Muscle of arm (tissue), 14 donors: ENCODE measurements at places on chromosomes 6 and 20. TPM values are rescaled to one million over a fixed set of nuclear protein-coding genes. Genes with fewer than 3 reads are reported as not detected.

Gene C20orf141
- polyA plus RNA-seq = not detected

Gene CFAP61
- polyA plus RNA-seq = 7.2 TPM

Gene GGTLC1
- polyA plus RNA-seq = not detected

Gene MLIP
- 61.5 TPM for polyA plus RNA-seq

Gene DDO
- polyA plus RNA-seq = 0.31 TPM

Gene DNAH8
- 2.7 TPM for polyA plus RNA-seq

Gene AIG1
- polyA plus RNA-seq = 26.3 TPM

Gene FOXQ1
- not detected for polyA plus RNA-seq

Gene PPIL6
- polyA plus RNA-seq = not detected

Gene SUMO4
- polyA plus RNA-seq = 1.2 TPM

GRCh38 chr20:60365064-60365666 is 406.9 kb downstream of the CDH26 start:
- no peak for DNase-seq

DNA sequence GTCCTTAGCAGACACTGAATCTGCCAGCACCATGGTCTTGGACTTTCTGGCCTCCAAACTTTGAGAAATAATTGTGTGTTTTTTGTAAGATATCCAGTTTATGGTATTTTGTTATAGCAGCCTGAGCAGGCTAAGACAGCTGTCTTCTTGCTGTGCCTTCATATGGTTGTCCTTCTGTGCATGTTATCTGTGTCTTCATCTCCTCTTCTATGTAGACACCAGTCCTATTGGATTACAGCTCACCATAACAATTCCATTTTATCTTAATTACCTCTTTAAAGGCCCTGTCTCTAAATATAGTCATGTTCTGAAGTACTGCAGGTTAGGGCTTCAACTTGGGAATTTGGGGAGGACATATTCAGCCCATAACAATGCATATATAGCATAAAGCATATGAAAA is 44.3 kb upstream of the REV3L start:
- DNase-seq = no peak

- DNase-seq = no peak
Measured at GRCh38 chr6:128558021-128558420, 37.6 kb upstream of the PTPRK start.

DNA sequence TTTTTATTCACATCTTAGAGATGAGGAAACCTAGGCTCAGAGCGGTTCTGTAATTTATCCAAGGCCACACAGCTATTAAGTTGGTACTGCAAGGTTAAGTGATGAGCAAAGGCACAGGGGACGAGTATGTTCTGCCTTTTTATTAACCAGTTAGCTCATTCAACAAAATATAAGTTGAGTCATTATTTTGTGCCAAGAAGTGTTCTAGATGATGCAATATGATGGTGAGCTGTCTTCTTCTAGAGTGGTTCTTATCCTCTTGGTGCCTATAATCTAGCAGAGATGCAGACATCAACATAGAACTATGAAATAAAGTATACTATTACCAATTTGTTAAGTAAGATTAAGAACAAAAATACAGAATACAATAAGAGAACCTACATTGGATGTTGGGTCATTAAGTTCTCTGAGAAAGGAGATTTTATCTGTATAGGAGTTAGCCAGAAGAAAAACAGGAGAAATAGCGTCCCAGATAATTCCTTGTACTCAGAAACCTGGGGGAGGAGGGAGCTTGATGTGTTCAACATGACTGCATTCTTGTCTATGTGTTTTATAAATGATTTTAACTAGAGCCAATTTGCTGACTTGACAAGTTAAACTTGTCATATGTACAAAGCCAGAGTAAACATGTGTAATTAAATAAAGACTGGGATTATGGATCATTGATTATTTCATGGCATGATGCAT is 122.3 kb downstream of the TBXT start:
- no peak for DNase-seq

DNA sequence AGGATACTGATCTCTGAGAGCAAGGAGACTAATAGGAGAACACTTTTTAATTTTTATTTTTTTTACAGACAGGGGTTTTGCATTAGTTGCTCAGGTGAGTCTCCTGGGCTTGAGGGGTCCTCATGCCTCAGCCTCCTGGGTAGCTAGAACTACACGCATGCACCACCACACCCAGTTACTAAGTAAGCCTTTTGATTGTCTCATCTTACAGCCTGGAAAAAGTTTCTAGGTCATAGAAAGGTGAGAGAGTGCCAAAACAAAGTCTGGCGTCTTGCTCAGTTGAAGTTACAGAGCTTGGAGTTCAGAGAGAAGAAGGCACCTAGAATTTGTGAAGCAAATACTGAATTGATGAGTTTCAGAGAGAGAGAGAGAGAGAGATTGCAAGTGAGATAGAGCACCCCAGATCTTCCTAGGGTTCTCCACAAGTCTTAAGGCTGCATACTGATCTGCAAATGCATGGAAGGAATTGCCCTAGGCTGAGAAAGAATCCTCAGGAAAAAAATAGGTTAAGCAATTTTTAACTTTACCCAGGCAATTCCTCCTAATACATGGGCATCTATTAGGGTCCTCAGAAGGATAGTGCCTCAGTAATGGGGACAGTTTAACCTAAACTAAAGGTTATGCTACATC is 37.6 kb upstream of the PHIP start:
- DNase-seq = no peak

- no peak for DNase-seq
Measured at GRCh38 chr20:57881466-57882385, 171.9 kb upstream of the PMEPA1 start.

- DNase-seq = no peak
Measured at GRCh38 chr20:47280668-47281067, 75.8 kb downstream of the ZMYND8 start.

DNA sequence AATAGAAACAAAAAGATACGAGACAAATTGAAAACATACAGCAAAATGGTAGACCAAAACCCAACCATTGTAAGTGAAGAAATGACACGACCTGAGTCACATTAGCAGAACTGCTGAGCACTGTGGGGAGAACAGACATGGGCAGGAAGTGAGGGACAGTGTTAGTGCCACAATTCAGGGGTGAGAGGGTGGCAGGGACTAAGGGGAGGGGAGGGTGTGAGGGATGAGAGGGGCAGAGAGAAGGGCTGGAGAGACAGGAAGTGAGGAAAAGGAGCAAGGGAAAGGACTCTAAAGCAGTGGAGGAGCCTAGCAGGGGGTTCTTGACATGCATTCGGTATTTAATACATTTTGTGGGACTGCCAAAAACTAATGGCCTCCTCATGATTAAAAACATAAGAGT is 45.0 kb upstream of the TRIM26 start:
- DNase-seq = no peak

DNA sequence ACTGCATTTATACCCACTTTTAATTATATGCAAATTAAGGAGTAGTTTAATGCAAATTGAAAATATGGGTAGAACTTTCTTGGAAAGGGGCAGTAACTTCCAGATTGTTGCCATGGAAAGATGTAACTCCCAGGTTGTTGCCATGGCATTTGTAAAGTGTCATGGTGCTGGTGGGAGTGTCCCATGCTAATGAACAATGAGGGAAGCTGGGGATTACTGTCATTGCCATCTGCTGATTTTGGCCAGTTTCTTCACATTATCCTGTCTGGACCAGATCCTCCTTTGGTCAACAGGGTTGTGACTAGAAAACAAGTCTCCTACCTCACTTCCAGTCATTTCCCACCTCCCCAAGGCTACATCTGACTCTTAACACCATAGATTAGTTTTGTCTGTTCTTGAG is 45.4 kb upstream of the FERMT1 start:
- DNase-seq = no peak

DNA sequence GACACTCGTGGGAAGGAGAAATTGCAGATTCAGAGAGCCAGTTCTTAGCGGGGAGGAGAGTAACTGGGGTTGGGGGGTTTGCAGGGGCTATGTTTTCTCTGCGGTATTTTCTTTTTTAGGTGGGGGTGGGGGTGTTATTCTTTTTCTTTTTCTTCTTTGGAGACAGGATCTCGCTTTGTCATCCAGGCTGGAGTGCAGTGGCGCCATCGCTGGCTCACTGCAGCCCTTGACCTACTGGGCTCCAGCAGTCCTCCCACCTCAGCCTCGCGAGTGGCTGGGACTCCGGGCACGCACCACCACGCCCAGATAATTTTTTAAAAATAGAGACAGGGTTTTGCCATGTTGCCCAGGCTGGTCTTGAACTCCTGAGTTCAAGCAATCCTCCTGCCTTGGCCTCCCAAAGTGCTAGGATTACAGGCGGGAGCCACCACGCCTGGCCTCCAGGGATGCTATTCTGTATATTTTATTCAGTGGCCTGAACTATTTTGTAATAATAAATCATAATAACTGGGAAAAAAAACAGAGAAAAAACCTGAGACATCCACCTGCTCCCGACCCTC is 57.3 kb downstream of the UBE2V1 start:
- no peak for DNase-seq

GRCh38 chr6:156392648-156393047 is 384.5 kb upstream of the ARID1B start:
- no peak for DNase-seq

DNA sequence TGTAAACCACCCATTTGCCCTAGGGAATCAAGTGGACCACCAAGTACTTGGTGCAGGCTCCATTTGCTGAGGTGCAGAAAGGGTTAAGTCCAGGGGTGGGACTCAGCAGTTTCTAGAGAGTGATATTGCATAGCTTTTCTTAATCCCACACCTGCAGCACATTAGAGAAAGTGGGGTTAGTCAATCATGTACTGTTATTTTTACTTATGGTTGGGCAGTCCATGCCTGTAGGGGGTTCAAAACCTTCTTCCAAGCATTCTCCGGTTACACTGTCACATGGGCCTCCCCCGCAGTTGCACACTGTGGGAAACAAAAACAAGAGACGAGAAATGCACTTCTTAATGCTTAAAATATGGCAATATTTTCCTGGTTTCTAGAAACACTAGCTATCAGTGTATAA is 65.5 kb downstream of the LAMA4 start:
- DNase-seq = peak; percentile 69

DNA sequence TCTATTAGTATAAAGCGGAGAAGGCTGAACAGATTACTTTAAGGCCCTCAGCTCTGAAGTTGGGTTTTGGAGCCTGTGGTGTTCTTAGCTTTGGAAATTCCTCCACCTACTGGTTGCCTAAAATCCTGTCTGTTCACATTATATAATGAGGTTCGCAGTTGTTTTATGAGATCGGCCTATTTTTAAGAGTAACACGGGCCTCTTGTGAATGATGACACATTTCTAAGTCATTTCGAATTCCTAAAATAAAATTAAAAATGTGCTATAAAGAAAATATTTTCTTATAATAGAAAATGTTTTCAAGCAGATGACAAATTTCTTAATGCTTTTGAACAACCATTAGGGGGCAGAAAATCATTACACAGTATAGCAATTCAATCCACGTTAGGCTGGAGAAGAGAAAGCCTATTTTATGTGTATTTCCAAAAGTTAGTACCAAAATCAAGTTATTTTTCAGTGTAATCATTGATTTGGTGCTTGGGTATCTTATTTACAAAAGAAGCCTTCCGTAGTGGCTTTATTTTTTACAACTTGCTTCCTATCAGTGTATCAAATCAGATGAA is 15.8 kb upstream of the FAM8A1 start:
- peak; percentile 78 for DNase-seq

DNA sequence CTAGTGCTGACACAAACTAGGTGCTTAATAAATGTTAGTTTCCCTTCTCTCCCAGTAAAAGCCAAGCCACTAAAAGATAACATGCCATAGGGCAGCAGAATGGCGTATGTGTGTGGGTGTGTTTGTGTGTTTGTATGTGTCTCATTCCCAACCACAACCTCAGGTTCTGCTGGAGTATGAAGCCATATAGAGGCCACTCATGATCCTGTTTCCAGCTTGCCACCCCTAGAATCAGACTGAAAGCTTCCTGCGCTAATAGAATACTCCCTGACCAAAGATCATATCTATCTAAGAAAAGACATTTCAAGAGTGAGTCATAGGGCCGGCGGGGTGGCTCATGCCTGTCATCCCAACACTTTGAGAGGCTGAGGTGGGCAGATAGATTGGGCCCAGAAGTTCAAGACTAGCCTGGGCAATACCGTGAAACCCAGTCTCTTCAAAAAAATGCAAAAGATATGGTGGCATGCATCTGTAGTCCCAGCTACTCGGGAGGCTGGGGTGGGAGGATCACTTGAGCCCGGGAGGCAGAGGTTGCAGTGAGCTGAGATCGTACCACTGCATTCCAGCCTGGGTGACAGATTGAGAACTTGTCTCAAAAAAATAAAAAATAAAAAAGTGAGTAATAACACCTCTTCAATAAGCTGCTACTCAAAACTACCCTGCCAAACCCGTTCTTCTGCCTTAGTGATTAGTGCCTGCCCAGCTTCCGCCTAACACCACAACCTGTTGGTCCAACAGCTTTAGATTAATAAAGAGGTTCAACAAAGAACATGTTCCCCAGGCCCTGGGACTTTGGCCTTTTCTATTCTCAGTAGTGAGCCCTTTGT is 11.8 kb upstream of the SNRPC start:
- DNase-seq = no peak

DNA sequence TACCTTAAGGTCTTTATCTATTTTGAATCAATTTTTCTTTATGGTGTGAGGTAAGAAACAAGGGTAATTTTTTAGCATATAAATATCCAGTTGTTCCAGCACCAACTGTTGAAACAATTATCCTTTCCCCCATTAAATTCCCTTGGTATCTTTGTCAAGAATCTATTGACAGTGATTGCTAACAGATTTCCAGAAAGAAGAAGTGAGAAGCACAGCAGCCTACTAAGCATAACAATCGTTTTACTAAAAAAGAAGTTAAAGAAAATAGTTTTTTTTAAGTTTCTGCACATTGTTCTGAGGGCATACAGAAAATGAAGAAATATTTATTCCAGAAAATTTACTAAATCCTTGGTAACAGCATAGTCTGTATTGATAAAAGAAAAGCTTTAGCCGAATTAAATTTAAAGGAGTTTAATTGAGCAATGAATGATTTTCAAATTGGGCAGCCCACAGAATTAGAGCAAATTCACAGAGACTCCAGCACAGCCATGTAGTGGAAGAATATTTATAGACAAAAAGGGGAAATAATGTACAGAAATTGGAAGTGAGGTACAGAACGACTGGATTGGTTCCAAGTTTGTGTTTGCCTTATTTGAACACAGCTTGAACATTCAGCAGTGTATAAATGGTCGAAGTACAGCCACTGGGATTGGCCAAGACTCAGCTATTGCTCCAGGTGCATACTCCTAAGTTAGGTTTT is 97.9 kb upstream of the UST start:
- DNase-seq = no peak

- no peak for DNase-seq
Measured at GRCh38 chr6:68427630-68428029, 207.5 kb upstream of the ADGRB3 start.
